ENCODE measurements at places on chromosomes 3 and 15. TPM values are rescaled to one million over a fixed set of nuclear protein-coding genes. Genes with fewer than 3 reads are reported as not detected.

The INSYN1 gene
- total RNA-seq, result 13.1 TPM

GRCh38 chr15:91316126-91316525 is 216.1 kb downstream of the SV2B start:
- H3K36me3 ChIP-seq, result no peaks in the 10 kb centered on the region
- H3K27ac ChIP-seq, result no peak overlapping the region
- DNase-seq, result no peak
- H3K27me3 ChIP-seq, result no peaks in the 10 kb centered on the region

GRCh38 chr15:70120958-70121623 is 23.4 kb upstream of the TLE3 start:
- no peak overlapping the region for H3K27ac ChIP-seq
- no peaks in the 10 kb centered on the region for H3K27me3 ChIP-seq
- H3K4me3 ChIP-seq, result no peak overlapping the region
- no peaks in the 10 kb centered on the region for H3K4me1 ChIP-seq
- DNase-seq, result no peak

GRCh38 chr15:91225741-91226140 is 125.7 kb downstream of the SV2B start:
- H3K27me3 ChIP-seq, result no peaks in the 10 kb centered on the region
- no peak overlapping the region for H3K27ac ChIP-seq
- DNase-seq, result no peak

The TMC3 gene
- not detected for total RNA-seq

The EPHA6 gene
- total RNA-seq, result 2.8 TPM

The CD200 gene
- 50.2 TPM for total RNA-seq

GRCh38 chr3:50464569-50464968 is 38.9 kb downstream of the CACNA2D2 start:
- no peaks in the 10 kb centered on the region for H3K36me3 ChIP-seq
- DNase-seq, result no peak
- no peak overlapping the region for H3K27ac ChIP-seq

The PLEKHO2 gene
- 20.1 TPM for total RNA-seq

GRCh38 chr15:50542887-50543210 is 3.6 kb downstream of the USP50 start:
- no peaks in the 10 kb centered on the region for H3K36me3 ChIP-seq
- H3K27me3 ChIP-seq, result no peaks in the 10 kb centered on the region
- H3K4me1 ChIP-seq, result no peaks in the 10 kb centered on the region
- DNase-seq, result no peak

- H3K4me1 ChIP-seq, result no peaks in the 10 kb centered on the region
- no peaks in the 10 kb centered on the region for H3K36me3 ChIP-seq
- DNase-seq, result no peak
- H3K27me3 ChIP-seq, result no peaks in the 10 kb centered on the region
- H3K27ac ChIP-seq, result no peak overlapping the region
Measured at GRCh38 chr3:135097276-135097946, 302.4 kb downstream of the EPHB1 start.

GRCh38 chr15:31065824-31066223 is 35.7 kb downstream of the TRPM1 start:
- no peaks in the 10 kb centered on the region for H3K4me1 ChIP-seq
- no peak overlapping the region for H3K4me3 ChIP-seq
- H3K27me3 ChIP-seq, result no peaks in the 10 kb centered on the region
- DNase-seq, result no peak
- H3K36me3 ChIP-seq, result no peaks in the 10 kb centered on the region

DNA sequence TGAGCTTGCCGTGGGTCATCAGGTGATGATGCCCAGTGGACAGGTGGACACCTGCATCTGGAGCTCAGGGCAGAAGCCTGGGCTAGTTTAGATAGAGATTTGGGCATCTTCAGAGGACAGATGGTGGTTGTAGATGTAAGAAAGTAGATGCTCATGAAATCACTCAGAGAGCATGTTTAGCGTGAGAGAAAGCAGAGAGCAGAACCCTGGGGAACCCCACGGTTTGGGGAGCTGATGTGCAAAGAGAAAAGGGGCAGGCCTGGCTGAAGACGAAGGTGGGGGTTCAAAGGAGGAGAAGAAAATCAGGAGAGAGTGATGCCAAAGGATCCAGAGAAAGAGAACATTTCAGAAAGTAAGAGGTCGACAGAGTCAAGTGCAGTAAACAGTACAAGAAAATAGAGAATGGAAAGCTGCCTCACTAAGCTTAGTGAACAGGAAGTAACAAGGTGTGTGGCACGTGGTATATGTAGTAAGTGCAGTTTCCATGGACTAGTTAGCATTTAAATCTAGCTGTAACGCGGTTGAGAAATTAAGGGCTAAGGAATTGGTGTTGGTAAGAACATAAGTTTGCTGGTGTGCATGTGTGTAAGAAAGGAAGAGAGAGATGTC is 13.5 kb downstream of the TIGIT start:
- H3K27me3 ChIP-seq, result no peaks in the 10 kb centered on the region
- H3K27ac ChIP-seq, result no peak overlapping the region
- DNase-seq, result no peak
- no peak overlapping the region for H3K4me3 ChIP-seq
- no peaks in the 10 kb centered on the region for H3K36me3 ChIP-seq
- no peaks in the 10 kb centered on the region for H3K4me1 ChIP-seq

- H3K36me3 ChIP-seq, result no peaks in the 10 kb centered on the region
- H3K4me1 ChIP-seq, result no peaks in the 10 kb centered on the region
- DNase-seq, result no peak
- no peak overlapping the region for H3K4me3 ChIP-seq
- no peak overlapping the region for H3K27ac ChIP-seq
- no peaks in the 10 kb centered on the region for H3K27me3 ChIP-seq
Measured at GRCh38 chr3:37953707-37954394, 36.7 kb upstream of the VILL start.

The WDR93 gene
- not detected for total RNA-seq

The ERC2 gene
- 20.9 TPM for total RNA-seq

- no peak overlapping the region for H3K27ac ChIP-seq
- DNase-seq, result no peak
- H3K27me3 ChIP-seq, result no peaks in the 10 kb centered on the region
- H3K4me3 ChIP-seq, result no peak overlapping the region
- H3K4me1 ChIP-seq, result no peaks in the 10 kb centered on the region
Measured at GRCh38 chr15:35929740-35930444, 383.9 kb upstream of the DPH6 start.

DNA sequence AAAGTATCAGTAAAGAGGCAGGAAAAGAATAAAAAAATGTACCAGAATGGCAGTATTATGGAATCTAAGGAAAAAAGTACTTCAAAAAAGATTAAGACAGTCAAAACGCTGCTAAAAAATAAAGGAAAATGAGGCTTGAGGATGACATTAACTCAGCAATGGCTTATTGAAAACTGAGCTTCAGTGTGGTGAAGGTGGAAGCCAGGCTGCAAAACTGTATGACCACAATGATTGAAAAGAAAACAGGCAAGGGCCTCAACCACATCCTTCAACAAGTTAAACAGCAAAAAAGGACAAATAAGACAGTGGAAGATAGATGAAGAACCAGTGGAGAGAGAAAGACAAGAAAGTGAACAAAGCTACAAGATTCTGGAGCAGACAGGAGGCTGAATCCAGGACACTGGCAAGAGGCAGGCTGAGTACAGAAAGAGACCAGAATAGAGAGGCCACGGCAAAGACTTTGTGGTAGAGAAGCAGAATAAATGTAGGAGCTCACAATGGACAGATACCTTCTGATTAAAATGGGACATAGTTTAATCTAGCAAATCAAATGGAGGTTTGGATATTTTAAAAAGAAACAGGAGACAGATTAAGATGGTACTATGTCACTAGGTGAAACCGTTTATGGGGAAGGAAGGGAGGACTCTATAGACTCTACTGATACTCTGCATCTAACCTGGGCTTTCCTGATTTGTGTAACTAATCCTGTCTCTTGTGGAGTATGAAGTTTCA is 86.1 kb downstream of the TJP1 start:
- peaks cover 26% of the 10 kb centered on the region for H3K36me3 ChIP-seq
- H3K4me3 ChIP-seq, result no peak overlapping the region
- H3K27ac ChIP-seq, result no peak overlapping the region
- H3K4me1 ChIP-seq, result no peaks in the 10 kb centered on the region
- no peak for DNase-seq
- no peaks in the 10 kb centered on the region for H3K27me3 ChIP-seq

The BFSP2 gene
- not detected for total RNA-seq

DNA sequence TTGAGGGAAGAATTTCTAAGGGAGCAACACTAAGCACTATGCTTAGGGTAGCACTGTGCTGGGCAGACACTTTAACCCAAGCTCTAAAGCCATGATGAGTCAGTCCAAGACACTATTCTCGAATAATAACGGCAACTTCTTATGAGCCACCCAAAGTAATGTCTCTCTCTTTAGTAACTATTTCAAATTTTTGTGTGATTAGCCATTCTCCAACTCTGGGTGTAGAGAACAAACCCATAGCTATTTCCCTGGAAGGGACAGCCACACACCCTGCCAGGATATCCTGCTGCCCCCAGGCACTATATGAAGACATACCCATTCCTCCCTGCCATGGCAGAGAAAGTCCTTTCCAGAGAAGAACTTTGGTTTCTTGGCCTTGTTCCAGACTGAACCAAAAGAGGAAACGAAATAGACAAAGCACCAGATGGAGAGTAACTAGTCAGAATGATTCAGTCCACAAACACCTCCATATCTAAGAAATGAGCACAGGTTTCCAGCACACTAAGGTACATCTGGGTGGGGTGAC is 384.9 kb upstream of the THBS1 start:
- no peaks in the 10 kb centered on the region for H3K27me3 ChIP-seq
- no peaks in the 10 kb centered on the region for H3K4me1 ChIP-seq
- H3K4me3 ChIP-seq, result no peak overlapping the region
- no peaks in the 10 kb centered on the region for H3K36me3 ChIP-seq
- no peak for DNase-seq

DNA sequence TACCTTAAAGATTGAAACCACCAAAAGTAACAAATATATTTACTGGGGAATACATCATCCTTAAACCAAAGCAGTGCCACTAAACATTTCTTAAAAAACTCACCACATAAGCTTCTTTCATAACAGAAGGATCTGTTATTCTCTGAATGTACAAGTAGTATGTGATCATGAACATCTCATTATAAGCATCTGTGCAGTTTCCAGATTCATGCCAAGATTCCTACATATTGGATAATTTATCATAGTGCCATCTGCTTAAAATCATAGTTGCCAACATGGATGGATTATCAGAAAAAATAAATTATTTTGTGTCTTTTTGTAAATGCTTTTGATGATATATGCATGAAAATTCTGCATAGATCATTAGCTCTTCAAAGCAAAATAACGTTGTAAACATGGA is 21.8 kb upstream of the BCHE start:
- no peak for DNase-seq
- H3K36me3 ChIP-seq, result no peaks in the 10 kb centered on the region
- no peak overlapping the region for H3K4me3 ChIP-seq
- H3K27ac ChIP-seq, result no peak overlapping the region
- no peaks in the 10 kb centered on the region for H3K27me3 ChIP-seq

DNA sequence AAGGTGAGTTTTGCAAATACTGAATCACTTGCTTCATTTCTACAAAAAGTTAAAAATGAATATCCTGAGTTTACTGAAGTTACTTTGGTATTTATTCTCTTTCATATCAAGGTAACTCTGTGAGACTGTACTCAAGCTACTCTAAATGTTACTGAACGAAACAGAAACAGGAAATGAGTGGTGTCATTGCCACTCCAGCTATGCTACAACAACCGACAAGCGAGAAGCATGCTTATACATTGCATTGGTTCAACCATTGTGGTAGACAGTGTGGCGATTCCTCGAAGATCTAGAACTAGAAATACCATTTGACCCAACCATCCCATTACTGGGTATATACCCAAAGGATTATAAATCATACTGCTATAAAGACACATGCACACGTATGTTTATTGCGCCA is 313.2 kb upstream of the THBS1 start:
- no peaks in the 10 kb centered on the region for H3K4me1 ChIP-seq
- H3K36me3 ChIP-seq, result no peaks in the 10 kb centered on the region
- H3K4me3 ChIP-seq, result no peak overlapping the region
- no peaks in the 10 kb centered on the region for H3K27me3 ChIP-seq
- H3K27ac ChIP-seq, result no peak overlapping the region
- DNase-seq, result no peak

The CCDC66 gene
- total RNA-seq, result 29.3 TPM
